A673 (cell line): ENCODE measurements at places on chromosomes 7 and 10.

DNA sequence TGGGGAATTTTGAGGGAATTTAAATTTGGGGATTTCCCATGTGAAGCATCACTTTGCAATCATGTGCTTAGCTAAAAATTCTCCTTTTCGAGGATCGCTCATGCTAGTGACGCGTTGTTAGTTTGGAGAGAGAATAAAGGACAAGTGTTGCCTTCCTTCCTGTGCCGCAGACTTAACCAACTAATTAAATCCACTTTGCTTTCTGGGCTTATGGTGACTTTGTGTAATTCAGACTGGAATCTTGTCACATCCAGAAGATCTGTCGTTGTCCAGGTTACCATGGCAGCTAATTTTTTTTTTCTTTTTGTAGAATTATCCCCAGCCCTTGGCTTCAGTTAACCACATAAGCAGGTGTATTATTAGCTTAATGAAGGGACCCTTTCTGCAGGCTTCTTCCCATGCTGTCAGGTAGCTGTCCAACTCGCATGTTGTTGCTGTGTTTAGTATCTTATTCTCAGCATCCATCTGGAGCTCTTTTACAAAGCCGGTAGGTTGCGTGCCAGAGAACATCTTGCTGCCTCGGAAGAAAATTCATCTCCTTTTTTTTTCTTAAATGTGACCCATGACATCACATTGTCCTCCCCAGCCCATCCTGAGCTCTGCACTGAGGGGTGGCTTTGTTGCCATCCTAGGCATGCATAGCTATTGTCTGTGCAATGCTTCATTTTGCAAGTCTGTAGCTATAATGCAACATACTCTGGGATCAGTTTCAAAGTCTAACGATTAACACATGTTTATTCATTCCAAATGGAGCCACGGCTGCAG lies 47.2 kb upstream of the NRP1 start:
- DNase-seq = no peak

DNA sequence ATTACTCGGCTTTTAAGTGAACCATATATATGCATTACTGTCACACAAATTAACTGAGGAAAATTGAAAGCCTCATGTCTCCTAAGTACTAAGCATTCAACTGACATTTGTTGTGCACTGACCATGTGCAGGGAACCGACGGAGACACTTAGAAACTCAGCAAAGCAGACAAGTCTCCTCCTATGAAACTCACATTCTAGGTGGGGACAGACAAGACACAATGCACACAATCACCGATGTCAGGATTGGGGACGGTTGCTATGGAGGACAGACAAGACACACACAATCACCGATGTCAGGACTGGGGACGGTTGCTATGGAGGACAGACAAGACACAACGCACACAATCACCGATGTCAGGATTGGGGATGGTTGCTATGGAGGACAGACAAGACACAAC lies 134.0 kb downstream of the PTPRN2 start:
- no peak for DNase-seq

- peak; percentile 60 for DNase-seq
These were observed at the start of gene ADRA2A for GRCh38 chr10:111076682-111077478. ADRA2A (plus strand) TSS chr10:111077029; CDS start chr10:111077997, 968 bp downstream.

DNA sequence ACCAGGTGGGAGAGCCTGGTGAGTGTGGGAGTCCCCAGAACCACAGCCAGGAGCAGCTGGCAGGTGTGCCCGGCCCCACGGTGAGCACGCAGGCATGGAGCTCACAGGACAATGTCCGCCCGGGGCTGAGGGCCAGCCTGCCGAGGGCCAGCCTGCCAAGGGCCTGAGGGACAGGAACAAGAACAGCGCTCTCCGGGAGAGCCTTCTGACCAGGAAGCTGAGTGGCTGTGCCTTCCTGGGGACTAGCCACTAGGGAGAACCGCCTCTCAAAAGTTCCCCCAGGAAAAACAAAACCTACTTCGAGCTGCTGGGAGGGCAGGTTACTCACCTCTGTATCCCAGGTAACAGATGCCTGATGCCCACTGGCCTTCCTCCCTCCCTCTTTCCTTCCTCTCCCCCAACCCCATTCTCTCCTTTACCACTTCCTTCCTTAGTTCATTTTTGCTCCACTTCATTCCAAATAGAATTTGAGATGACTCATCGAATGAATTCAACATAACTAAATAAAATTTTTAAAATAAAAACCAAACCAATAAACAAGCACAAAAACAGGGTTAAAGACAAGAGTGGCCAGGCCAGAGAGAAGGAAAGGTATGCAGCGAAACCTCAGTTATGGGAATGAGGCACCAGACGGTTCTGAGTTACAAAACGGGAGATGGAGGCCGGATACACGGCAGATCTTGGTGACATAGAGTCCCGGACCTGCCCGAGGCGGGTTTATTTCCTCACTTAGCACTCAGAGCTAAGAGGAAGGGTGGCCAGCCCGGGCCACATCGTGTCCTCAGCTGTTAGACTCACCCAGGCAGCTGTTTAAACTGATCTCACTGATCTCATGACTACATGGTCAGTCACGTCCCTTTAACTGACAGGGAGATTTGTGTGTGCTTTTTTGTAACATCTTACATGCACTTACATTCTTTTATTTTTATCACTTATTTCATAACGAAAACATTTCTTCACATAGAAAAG lies 128.5 kb downstream of the TNS3 start:
- no peak for DNase-seq

- no peak for DNase-seq
These were observed 127.2 kb downstream of the DLG5 start for GRCh38 chr10:77799352-77799751.

GRCh38 chr10:49089557-49090188 lies 25.6 kb downstream of the VSTM4 start:
- DNase-seq = no peak

DNA sequence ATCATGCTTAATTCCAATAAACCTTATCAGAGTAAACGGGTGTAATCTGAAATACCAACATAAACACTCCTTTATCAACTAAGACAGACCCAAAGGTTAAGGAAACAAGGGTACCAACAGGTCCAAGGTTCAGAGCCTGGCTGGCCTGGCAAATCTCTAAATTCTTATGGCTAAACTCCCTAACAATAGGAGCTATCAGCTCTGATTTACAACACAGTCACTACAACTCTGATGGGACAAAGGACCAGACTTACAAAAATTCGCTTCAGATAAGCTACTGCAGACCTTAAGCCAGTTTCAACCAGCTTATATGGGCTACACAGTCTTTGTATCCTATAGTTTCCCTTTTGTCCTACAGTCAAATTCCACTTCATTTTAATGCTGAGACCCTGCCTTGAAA lies 381.9 kb downstream of the ZWINT start:
- DNase-seq = no peak

GRCh38 chr7:19373334-19373733 lies 228.1 kb upstream of the FERD3L start:
- DNase-seq = no peak

DNA sequence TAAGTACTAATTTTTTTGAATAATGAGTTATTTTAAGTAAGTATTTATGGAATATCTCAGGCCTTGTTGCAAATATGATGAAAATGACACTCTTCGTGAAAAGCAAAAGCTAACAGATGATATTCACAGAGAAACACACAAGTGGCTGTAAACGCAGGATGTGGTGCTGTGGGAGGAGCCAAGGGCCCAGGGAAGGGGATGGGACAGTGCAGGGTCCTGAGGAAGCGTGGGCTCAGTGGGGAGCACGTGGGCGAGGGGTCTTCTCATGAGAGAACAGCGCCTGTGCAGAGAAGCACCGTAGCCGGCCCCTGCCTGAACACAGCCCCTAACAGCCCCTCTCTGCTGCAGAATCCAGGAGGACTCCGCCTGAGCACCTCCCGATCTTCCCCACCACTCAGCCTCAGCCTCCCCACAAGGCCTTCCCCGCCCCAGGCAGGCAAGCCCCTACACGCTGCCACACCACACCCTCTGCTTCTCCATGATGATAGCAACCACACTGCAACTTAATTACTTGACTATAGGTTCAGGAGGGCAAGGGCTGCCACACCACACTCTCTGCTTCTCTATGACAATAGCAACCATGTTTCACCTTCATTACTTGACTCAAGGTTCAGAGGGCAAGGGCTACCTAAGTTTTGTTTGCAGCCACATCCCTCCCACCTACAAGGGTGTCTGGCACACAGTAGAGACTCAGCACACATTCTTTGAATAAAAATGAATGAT lies 152.6 kb upstream of the RNF32 start:
- no peak for DNase-seq

- DNase-seq = peak; percentile 14
These were observed 21.8 kb upstream of the DGKB start for GRCh38 chr7:14924398-14924797.

GRCh38 chr7:139950881-139951525 lies 111.7 kb downstream of the PARP12 start:
- DNase-seq = no peak

GRCh38 chr10:6507311-6507710 lies 72.8 kb downstream of the PRKCQ start:
- DNase-seq = no peak

- no peak for DNase-seq
These were observed 3.1 kb downstream of the WDR91 start for GRCh38 chr7:135208102-135208793.

DNA sequence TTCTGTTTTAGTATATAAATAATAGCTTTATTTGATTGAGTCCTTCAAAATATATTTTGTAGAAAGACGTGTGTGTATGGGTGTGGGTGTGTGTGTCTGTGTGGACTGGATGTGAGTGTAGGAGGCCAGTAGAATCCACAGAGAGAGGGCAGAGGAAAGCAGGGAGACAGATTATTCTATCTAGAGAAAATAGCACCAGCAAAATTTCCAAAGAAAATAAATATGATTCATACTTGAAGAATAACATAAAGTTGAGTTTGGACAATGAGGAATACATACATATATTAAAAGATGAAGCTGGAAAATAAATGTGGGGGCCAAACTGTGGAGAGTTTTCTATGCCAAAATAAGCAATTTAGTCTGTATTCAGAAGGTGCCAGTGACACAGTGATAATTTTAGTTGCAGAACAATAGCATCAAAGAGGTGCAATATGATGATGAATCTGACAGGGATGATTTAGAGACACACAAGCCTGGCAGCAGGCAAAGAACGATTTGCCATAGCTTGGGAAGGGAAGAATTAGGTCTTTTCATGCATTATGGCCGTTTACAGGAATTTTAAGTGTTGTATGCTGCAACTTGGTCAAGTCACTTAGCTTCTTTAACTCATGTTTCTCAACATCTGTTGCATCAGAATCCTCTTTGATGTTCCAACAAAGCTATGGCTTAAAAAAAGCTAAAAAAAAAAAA lies 121.3 kb downstream of the SEMA3A start:
- no peak for DNase-seq

GRCh38 chr10:78025685-78026364 lies 3.5 kb downstream of the POLR3A start:
- DNase-seq = no peak

DNA sequence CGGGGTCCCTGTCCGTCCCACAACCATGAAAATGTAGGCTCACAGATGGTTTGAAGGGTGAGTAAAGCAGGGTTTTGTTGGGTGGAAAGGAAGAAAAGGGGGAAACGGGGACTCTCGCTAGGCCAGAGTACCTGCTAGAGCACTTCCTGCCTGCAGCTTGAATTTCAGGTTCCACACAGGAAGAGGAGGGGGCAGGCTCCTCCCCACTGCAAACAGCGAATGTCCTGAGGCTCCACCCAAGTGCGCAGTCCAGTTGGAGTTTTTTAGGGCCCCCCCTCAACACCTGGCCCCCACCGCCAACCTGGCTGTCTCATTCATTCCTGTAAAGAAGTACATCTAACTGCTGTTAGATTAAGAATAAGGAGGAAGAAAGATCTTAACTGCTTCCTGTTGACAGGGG lies 414.7 kb downstream of the SH2D4B start:
- no peak for DNase-seq

GRCh38 chr7:22729180-22729825 lies 2.3 kb downstream of the IL6 start:
- no peak for DNase-seq

GRCh38 chr7:94602181-94602580 lies 53.8 kb downstream of the SGCE start:
- DNase-seq = no peak

- no peak for DNase-seq
These were observed at the start of gene PTPN12 for GRCh38 chr7:77537136-77537777. PTPN12 (plus strand) TSS chr7:77537295; CDS start chr7:77537547, 252 bp downstream.

DNA sequence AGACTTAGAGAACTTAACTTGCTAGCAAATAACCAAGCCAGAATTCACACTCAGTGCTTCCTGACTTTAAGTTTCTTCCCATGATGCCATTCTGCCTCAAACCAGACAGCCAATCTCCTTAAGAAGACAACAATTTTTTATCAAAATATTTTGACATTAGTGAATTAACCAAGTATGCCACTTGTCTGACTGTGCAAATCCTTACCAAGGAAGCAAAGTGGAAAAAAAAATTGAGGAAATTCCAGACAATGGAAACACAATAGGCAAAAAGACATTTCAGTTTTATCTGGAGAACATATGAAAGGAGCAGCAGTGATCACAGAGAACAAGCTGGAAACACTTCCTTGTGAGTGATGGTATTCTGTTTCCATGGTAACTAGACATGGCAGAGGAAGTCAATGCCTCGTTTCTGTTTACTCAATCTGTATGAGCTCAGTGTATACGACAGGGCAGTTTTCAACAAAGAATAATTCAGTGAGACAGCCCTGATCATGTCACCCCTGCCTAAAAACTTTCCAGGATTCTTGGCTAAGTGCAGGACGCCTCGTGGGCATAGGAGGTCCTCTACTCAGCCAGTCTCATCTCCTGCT lies 114.2 kb downstream of the DYNC1I1 start:
- DNase-seq = peak; percentile 43

DNA sequence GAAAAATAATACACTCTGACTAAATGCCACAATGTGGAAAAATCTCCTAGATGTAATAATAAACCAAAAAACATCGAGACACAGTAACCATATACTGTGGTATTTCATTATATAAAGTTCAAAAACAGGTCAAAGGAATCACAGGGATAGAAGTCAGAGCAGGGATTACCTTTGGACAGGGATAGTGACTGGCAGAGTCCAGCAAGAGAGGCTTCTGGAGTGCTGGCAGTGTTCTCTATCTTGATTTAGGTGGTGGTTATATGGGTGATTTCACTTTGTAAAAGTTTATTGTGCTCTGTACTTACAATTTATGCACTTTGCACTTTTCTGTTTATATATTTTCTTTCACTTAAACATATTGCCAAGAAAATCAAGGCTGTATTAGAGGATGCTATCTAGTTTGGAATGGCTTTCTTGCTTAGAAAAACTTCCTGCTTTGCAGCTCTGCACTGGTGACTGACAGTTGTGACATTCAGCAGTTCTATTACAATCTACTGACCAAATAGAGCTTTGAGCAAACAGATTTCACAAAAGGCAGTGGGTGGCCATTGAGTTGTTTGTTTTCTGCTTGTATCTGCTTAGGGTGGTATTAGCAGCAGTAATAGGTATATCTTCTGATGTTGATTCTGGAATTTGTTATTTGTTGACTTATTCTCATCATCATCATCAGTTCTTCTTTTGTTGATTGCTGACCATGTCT lies 263.6 kb upstream of the LRGUK start:
- no peak for DNase-seq

GRCh38 chr10:72694476-72695369 lies 2.8 kb downstream of the MCU start:
- DNase-seq = peak; percentile 43

- DNase-seq = no peak
These were observed 76.6 kb downstream of the CYP26A1 start for GRCh38 chr10:93150289-93150688.
